ENCODE measurements at places on chromosomes 4 and X.
A peak's percentile ranks its signal among the peaks of the same experiment; 100 is the strongest.

- DNase-seq, result no peak
Observed at GRCh38 chr4:174086829-174087799, 196.4 kb downstream of the FBXO8 start.

DNA sequence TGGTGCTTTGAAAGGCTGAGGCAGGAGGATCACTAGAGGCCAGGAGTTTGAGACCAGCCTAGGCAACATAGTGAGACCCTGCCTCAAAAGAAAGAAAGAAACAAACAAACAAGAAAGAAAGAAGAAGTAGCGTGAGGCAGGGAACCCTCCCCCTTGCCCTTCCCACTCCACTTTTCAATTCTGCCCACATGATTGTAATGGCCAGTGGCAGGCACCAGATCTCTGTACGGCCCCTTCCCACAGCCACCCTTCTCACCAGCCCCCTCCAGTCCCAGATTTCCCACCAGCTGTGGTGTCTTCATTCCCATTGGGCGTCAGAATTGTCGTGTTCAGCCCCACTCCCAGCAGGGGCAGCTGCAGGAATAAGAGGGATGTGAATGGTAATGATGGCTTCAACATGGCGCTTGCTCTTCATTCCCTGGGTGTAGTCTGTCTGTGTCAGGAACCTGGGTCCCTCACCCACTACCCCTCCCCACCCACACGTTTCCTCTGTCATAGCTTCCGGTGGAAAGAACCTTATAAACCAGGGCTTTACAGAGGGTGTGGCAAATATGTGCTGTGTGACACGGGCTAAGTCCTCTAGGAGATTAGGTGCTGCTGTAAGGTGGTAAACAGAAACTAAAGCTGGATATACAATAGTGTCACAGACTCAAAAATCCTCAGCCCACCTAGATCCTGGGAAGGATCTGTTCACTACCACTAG is at the start of gene IL2RG:
Gene IL2RG (minus strand): TSS at position 437 of the 703 bp plus-strand sequence. CDS start 38 bp downstream, at position 399.
- DNase-seq, result peak; percentile 59

DNA sequence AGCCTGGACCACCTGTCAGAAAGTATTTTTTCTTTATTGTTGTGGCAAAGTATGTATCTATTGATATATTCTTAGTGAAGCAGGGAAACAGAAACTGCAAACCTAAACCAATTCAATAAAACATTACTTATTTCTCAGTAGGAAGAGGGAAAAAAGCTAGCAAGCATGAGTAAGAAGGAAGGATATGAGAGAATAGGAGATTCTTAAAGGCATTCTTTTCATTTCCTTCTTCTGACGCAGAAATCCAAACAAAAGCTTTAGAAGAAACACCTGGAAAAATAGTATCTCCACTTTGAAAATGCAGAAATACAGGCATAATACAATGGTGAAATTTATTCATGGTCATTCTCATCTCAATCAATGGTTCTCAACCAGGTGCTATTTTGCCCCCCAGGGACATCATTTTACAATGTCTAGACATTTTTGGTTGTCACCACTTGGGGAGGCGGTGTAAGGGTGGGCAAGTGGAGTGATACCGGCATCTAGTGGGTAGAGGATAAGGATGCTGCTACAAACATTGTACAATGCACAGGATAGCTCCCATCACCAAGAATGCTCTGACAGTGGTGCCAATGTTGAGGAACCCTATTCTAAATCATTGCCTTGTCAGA is 21.7 kb upstream of the ATXN3L start:
- no peak for DNase-seq

DNA sequence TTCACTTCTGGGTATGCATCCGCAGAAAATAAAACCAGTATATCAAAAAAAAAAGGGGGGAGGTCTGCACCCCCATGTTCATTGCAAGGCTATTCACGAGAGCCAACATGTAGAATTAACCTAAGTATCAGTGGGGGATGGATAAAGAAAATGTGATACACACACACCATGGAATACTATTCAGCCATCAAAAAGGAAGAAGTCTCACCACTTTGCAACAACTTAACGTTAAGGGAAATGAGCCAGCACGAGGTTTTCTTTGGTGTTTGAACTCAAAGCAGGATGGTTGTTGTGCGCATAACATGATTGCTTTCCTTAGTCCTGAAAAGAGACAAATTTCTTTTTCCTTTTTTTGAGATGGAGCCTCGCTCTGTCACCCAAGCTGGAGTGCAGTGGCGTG is 222.7 kb downstream of the SHOX start:
- DNase-seq, result no peak

GRCh38 chrX:102765809-102766208 is 45.3 kb downstream of the GPRASP3 start:
- DNase-seq, result no peak

- no peak for DNase-seq
Observed at GRCh38 chr4:42718336-42718735, 61.4 kb upstream of the ATP8A1 start.

GRCh38 chr4:1813915-1814314 is 20.8 kb downstream of the FGFR3 start:
- no peak for DNase-seq

DNA sequence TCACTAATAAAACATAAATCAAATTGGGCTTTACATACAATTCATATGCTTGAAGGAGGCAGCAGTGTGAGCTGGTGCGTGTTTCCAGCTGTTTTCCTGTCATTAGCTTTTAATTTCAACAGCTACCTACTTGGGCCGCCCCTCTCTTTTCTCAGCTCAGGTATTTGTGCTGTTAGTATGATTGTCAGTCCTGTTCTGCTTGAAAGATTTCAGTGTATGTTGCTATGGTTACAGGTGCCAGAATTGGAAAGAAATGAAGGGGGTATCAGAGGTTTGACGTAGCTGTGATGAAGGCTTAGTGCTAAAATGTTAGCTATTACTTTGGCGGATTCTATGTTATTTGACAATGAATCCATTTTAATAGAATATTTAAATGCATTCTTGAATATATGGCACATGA is 440.3 kb downstream of the ZIC3 start:
- DNase-seq, result no peak

DNA sequence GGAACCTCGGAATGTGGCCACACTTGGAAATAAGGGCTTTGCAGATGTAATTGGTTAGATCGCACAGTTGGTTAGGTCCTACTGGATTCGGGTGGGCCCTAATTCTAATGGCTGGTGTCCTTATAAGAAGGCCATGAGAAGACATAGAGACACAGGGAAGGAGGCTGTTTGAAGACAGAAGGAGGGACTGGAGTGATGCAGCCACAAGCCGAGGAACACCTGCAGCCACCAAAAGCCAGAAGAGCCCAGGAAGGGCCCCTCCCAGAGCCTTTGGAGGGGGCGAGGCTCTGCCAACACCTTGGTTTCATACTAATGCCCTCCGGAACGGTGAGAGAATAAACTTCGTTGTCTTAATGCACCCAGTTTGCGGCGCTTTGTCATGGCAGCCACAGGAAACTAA is 47.0 kb downstream of the EVC start:
- DNase-seq, result no peak

All from stimulated activated CD4-positive, alpha-beta T cell treated with anti-CD3 and anti-CD28 coated beads, Interleukin-1b, Interleukin-23, amount 100 ng/mL, for 1 hour (primary cell).